MG63 (cell line): ENCODE measurements at places on chromosomes 11 and 22. TPM values are rescaled to one million over a fixed set of nuclear protein-coding genes. Genes with fewer than 3 reads are reported as not detected.

- DNase-seq = no peak
These were observed 51.0 kb downstream of the SNX19 start for GRCh38 chr11:130865091-130865773.

Gene ZP1
- not detected in 2 replicates for total RNA-seq

Gene PDGFB
- total RNA-seq = 0.13 and 0.57 TPM in 2 replicates

- DNase-seq = no peak
These were observed 311.8 kb downstream of the SBF2 start for GRCh38 chr11:9982127-9982795.

Gene DDI1
- not detected in 2 replicates for total RNA-seq
